ENCODE measurements at places on chromosomes 3 and 15. TPM values are rescaled to one million over a fixed set of nuclear protein-coding genes. Genes with fewer than 3 reads are reported as not detected.

The C2CD4A gene
- not detected for total RNA-seq

The ILDR1 gene
- total RNA-seq: not detected

The TOMM70 gene
- 49.1 TPM for total RNA-seq

The CCDC39 gene
- total RNA-seq: not detected

The CPN2 gene
- not detected for total RNA-seq

The SHF gene
- total RNA-seq: 0.76 TPM

The PYGO1 gene
- total RNA-seq: 6.9 TPM

The CCR3 gene
- total RNA-seq: not detected

The ACTR8 gene
- total RNA-seq: 17.3 TPM

The GOLGA8K gene
- 0.73 TPM for total RNA-seq

The GOLGA8J gene
- not detected for total RNA-seq

The FANCI gene
- 58.8 TPM for total RNA-seq

The SNTN gene
- not detected for total RNA-seq

The LMCD1 gene
- total RNA-seq: 92.8 TPM

The KY gene
- total RNA-seq: 0.08 TPM

The FHIT gene
- total RNA-seq: 1.1 TPM

The CLDN11 gene
- total RNA-seq: 0.14 TPM

The ARRDC4 gene
- total RNA-seq: 0.17 TPM

The CPLX3 gene
- total RNA-seq: not detected

The ZNF80 gene
- not detected for total RNA-seq

The CCR8 gene
- not detected for total RNA-seq

The COL7A1 gene
- total RNA-seq: 175 TPM

The PSTPIP1 gene
- total RNA-seq: not detected

The KBTBD13 gene
- total RNA-seq: not detected

The ADAMTS9 gene
- total RNA-seq: 0.54 TPM

The NFKBIZ gene
- total RNA-seq: 7.8 TPM

The NR1I2 gene
- total RNA-seq: not detected

The SERPINI2 gene
- total RNA-seq: not detected
